ENCODE measurements at places on chromosomes 6 and 20.

DNA sequence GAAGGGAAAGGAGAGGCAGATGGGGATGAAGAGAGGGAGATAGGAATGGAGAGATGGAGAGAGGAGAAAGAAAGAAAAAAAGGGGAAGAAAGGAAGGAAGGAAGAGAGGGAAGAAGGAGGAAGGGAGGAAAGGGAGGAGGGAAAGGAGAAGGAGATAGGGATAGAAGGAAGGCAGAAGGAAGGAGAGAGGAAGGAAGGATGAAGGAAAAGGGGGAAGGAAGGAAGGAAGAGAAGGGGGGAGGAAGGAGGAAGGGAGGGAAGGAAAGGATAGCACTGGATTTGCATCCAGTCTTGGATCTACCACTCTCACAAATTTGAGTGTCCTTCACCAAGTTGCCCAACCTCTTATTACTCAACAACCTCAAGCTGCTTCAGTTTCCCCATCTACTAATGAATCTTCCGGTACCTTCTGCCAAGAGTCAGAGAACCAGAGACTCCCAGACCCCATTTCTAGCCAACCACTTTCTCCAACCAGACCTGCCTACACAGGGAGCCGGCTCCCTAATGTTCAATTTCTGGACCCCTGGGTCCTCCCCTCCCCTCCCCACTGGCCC, 79.7 kb upstream of the FOXP4 start:
- no peak for DNase-seq

DNA sequence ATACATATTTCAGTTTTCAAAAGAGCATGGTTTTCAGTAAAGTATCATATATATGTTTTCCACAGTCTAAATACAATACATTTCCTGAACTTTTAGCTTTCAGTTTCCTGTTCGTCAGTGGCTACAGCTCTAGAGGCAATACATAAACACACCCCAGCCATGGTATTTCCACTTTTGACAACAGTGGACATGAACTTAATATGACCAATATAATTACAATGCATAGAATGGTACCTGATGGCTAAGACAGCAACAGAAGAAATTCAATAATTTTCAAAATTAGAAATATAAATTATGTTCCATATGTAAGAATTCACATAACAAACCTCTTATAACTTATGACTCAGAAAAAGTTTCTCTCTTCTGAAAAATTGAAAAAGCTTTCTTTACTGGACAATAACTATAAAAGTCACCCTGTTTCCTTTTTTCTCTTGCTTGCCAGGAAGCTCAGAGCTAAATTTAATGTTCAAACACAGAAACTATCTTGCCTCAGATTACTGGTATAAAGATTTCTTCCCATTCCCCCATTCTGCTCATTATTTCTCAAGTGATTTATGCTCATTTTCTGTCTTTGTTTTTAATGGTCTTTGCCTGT, 19.2 kb downstream of the FKBP5 start:
- no peak for DNase-seq

DNA sequence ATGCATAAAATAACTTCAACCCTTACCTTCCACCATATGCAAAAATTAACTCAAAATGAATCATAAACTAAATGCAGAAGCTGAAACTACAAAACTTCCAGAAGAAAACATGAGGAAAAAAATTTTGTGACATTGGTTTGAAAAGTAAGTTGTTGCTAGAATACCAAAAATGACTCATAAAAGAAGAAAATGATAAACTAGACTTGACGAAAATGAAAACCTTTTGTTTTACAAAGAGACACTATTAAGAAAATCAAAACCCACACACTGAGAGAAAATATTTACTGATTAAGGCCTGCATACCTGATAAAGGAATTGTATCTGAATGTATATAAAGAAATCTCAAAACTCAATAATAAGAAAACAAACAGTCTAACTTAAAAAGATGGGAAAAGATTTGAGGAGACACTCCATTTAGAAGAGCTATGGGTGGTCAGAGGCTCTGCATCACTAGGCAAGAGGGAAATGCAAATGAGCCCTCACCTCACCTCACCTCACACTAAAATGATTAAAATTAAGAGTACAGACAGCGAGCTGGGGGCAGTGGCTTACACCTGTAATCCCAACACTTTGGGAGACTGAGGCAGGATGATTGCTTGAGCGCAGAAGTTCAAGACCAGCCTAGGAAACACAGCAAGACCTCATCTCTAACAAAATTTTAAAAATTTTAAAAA, 97.6 kb upstream of the CST7 start:
- no peak for DNase-seq

DNA sequence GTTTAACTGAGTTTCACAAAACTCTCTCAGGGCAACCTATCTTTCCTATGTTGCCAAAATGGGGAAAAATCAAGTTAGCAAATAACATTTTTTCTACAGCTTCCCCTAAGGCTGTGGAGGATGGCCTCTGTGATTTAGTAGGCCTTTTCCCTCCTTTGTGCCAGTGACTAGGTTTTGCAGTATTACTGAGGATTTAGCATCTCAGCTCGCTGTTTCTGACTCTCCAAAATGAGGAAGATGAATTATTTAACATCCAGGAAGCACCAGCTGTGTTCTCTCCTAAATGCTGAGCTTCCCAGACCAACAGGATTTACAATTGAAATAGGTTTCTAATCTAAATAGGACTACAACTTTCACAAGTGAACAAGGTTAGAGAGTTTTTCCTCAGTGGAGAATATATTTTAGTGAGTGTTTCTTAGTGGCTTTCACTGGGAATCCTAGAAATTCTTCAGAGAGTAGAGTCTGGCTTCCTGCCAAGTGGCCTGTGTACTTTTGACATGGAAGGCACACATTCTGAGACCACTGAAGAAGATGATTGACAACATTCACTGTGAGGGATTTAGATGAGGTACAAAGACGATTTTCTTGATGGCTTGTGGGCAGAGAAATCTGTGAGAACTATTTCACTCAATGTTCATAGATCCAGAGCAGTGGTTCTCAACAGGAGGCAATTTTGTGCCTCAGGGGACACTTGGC, 62.4 kb downstream of the PTCHD4 start:
- no peak for DNase-seq

DNA sequence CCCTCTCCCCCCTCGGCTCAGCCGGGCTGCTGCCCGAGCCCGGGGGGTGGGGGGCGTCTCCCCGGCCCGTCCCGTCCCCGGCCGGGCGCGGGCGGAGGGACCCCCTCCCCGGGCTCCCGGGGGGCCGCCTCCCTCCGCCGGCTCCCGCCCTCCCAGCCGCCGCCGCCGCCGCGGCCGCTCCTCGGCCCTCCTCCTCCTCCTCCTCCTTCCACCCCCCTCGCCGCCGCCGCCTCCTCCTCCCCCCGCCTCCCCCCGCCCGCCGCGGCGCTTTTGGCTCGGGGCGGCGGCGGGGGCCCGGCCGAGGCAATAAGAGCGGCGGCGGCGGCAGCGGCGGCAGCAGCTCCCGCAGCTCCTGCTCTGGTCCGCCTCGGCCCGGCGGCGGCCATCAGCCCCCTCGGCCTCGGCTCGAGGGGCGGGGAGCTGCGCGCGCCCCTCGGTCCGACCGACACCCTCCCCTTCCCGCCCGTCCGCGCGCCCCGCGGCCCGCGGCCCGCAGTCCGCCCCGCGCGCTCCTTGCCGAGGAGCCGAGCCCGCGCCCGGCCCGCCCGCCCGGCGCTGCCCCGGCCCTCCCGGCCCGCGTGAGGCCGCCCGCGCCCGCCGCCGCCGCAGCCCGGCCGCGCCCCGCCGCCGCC, 38.7 kb downstream of the GNAS start:
- DNase-seq = no peak

- no peak for DNase-seq
Measured at GRCh38 chr6:167730441-167730840, 96.3 kb upstream of the AFDN start.

Data from iPS DF 19.7 (cell line).